T-helper 22 cell (primary cell): ENCODE measurements at places on chromosomes 7 and 10.

GRCh38 chr10:21602313-21602712, 68.3 kb downstream of the MLLT10 start:
- DNase-seq = no peak

DNA sequence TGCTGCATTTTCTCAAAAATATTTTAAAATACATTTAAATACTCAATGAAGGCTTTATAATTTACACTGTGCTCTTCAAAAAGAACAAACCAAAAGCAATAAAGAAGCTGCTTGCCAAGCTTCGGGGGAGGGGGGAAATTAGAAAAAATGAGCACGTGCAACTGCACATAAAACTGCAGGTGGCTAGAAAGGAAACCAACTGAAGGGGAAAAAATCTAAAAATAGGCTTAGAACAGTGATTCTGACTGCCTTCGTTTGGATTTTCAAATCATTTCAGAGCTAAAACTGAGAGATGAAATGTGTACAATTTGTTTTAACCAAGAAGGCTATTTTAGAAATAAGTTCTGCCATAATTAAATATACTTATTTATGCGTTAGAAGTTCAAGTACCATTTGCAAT, 61.4 kb downstream of the ABI1 start:
- no peak for DNase-seq

DNA sequence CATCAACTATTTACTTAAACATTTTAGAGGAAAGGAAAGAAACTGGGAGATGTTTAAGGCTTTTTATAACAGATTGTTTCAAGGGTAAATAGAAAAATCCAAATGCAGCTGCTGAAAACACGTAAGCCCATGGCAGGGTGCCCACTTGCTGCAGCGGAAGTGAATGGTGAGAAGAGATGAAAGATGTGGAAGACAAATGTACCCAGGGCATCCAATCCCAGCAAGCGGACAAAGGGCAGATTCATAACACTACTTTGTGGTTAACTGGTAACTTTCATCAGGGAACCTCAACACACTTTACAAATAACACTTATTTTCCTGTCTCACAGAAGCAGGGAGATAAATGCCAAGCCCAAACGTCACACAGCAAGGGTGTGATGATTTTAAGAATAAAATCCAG, 358.4 kb downstream of the KCNMA1 start:
- no peak for DNase-seq

- DNase-seq = no peak
These were observed 121.9 kb upstream of the AKR1E2 start for GRCh38 chr10:4704034-4704545.

DNA sequence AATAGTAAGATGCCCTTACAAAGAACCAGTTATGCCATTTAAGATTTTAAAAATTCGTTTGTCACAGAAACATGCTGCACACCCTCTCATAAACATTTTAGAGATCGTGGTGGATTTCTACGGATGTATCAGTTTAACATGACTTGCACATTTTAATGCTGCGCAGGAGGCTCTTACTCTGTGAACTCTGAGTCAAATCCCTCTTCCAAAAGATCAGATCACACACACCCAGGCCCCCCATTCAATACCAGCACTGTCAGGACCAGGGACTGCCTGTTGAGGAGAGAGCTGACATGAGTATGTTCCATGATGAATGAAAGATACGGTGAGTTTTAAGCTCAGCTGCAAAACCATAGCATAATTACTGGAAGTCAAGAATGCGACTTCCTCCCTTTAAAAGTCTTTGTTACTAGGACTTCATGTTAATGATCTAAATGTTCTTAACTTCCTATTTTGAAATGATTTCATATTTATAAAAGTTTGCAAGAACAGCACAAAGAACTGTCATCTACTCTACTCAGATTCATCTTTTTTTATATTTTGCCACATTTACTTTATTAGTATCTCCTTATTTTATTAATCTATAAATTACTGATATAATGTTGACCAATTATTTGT, 500.2 kb downstream of the GLRX3 start:
- no peak for DNase-seq

DNA sequence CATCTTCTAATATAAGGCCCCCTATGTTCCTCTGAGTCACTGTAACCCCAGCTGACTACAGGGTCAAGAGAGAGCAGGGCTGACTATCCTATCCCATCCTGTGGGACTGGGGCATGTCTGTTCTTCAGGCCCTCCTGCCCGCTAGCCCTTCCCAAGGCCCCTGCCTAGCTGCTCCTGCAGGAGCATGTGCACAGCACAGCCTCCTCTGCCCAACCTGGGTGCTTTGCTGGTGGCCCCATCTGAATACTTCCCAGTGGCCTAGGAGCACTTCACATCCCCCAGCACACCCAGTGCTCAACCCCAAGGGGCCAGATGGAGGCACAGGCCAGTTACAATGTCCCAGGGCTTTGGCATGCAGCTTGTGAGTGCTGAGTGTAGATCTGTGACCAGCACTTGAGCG, 37.3 kb downstream of the AGBL3 start:
- DNase-seq = no peak

DNA sequence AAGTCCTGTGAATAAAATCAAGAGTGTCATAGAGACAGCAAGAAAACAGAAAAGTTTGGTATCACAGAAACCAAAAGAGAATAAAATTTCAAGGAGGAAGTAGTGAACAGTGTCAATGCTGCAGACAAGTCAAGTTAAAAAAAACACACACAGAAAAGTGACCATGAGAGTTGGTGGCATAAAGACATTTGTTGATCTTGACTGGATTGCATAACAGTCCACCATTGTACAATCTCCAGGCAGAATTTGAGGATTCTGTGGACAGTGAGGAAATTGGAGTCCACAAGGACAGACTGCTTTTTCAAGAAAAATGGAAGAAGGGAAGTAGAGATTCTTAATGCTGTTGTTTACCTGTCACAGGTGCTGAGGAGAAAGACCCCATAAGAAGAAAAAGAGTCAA, 412.5 kb downstream of the PLXDC2 start:
- no peak for DNase-seq

DNA sequence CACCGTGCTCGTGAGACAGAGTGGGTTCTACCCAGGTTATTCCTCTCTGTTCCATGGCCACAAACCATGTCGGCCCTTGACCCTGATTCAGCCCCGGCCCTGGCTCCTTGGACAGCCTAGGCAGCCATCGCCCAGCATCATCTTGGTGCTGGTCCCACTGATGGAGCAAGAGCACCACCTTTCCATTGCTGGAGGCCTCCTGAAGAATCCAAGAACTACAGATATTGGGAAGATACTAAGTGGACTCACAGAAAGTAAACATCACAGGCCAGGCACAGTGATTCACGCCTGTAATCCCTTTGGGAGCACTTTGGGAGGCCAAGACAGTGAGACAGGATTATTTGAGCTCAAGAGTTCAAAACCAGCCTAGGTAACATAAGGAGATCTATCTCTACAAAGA, 125.1 kb downstream of the NT5C2 start:
- no peak for DNase-seq
